NCI-H2029 treated with DMSO at 0.1 percent for 48 hours (cell line): ENCODE measurements at places on chromosomes 1 and 21.

DNA sequence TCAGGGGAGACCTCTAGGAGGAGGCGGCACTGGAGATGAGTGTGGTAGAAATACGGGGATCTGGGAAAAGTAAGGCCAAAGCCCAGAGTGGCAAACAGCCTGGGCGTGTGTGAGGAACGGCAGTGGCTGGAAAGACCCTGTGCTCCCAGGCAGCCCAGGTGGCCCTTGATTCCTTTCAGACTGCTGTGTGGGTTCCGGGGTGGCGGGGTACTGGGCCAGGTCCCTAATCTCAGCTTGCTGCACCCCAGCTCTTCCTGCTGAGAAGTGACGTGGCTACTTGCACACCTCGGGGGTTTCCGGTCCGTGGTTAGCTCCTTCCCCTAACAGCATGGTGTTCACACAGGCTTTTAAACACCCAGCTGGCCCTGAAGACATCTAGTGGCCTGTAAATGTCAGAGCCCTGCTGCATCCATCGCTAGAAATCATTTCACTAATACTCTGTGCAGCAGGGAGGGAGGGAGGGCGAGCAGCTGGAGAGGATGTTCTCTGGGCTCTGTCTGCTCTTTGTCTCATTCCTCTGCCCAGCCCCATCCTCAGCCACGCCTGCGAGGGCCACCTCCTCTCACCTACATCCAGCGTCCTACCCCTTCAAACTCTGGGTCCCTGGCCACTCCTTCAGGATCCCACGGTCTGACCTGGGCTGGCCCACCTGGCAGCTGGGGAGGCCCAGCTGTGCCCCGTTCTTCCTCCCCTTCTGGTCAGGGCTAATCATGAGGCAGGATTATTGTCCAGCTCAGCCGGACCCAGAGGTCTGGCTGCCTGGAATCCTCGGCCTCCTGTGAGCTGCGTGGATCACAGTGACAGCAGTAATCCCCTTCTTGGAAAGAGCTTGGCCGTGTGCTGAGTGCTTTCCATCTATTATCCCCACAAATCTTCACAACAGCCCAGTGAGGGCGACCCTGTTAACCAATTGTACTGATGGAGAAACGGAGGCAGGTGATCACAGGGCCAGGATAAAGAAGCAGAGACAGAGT is 7.2 kb downstream of the ZDHHC18 start:
- DNase-seq, result no peak

DNA sequence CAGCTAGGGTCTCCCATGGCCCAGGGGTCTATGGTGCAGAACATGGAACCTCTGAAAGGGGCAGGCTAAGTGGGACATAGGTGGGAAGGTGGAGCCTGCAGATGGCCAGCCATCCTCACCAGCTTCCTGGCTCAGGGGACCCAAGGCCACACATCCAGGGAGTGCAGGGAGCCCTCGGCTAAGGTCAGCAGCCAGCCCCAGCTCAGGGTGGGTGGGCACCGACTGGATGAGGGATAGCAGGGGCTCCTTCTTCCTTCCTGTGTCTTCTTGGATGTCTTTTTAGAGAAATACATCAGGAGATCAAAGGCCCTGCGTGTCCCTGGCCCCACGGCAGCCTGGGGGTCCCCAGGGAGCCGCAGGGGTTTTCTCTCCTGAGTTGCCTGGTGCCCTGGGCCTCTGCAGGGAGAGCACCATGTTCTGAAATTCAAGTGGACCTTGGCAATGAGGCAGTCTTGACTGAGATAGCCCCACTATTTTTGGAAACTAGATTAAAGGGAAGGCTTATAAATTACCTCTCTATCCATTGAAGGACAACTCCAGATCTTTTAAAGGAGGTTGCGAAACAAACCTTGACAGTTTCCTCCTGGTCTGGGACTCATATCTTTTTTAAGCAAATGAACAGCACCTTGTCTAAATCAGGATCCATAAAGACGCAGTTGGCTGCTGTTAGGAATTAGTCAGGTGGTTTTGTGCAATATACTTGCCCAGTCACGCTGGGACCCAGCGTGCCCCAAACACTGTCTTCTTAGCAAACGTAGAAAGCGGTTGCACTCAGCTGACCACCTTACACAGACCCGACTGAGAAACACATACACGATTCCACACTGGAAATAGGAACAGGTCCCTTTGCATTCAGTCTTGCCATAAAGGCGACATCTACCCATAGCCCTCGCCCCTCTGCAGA is 242.3 kb downstream of the TOMM20 start:
- no peak for DNase-seq

DNA sequence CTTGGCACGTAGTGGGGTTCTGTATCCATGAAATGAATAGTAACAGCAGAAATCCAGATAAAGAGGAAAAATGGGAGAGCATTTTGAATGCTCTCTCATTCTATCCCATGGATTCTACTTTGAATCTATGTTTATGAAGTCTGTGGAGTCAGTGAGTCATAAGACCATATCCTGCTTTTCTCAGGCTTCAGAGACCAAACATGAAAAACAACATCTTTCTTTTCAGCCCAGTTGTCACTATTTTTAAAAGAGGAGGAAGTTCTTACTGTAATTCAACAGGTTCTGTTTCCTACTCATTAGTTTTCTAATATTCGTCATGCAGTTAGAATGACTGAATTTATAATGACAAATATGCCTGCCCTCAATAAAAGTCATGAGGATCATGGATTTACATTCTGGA is 39.4 kb upstream of the CD55 start:
- DNase-seq, result no peak

- DNase-seq, result no peak
These were observed at the start of gene TAS1R2 for GRCh38 chr1:18859560-18859959. TSS of gene TAS1R2 (minus strand) at chr1:18859660. CDS start at chr1:18859660, 0 bp downstream.

GRCh38 chr1:183246436-183246835 is 60.4 kb downstream of the LAMC2 start:
- DNase-seq, result no peak

DNA sequence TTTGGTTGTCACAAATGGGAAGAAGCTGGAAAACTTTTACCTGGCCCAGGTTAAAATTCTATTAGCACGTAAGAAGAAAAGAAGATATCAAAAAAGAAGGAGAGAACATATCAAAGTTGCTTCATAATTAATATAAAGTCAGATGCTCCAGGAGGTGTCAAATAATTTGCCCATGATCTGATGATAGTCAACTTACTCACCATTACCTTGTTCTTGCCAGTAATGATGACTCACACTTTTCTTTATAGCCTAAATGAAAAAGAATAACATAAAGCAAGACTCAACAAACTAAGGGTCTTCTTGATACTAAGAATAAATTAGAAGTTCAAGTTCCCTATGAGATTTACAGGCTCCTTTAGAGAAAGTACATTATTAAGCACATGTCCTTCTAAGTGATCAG is 580.4 kb downstream of the TTLL7 start:
- no peak for DNase-seq

GRCh38 chr1:34332996-34333395 is 156.3 kb downstream of the C1orf94 start:
- DNase-seq, result no peak

GRCh38 chr1:210937846-210938245 is 196.1 kb downstream of the KCNH1 start:
- no peak for DNase-seq

DNA sequence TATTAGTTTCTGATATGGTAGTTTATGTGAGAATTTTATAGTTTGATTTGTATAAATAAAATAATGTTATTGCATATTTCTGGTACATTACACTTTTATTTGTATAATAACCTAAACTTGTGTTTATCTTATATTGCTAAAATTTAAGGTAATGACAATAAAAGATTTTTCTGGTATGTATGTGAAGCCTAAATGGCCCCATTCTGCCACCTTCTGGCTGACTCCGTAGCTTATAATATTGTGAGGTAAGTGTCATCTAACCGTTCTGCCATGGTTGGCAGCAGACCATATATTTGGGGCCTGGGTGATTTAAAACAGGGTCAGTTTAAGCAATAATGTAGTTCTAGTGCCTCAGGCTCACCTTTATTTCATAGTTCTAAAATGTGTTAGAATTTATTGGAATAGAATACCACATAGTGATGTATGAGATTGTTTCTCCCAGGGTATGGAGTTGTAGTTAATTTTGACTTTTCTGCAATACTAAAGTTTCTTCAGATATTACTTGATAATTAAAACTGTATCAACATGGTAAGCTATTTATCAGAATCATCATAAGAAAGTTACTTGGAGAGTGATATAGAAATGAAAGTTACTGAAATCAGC is 21.2 kb upstream of the PRKACB start:
- peak; percentile 43 for DNase-seq

GRCh38 chr1:209883341-209883971 is 54.6 kb upstream of the SYT14 start:
- no peak for DNase-seq

GRCh38 chr1:154878371-154879037 is 8.4 kb upstream of the KCNN3 start:
- no peak for DNase-seq

DNA sequence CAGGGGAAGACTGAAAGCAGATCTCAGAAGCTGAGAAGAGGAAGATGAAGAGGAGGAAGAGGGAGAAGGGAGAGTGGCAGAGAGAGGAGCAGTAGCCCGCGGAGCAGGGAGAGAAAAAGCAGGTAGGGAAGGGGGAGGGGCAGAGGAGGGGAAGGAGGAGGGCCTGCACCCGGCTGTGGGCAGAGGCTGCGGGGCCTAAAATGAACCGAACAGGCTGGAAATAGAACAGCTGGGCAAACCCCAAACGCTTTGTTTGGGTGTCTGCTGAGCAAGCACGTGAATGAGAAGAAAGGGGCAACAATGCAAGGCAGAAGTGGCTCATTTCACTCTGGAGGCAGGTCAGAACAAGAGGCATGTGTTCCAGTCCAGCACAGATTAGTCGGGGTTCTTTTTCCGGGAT is 33.5 kb downstream of the KCNC4 start:
- DNase-seq, result peak; percentile 39

GRCh38 chr1:85445906-85446305 is 19.1 kb downstream of the DDAH1 start:
- no peak for DNase-seq

GRCh38 chr1:94316836-94317789 is 79.7 kb upstream of the ARHGAP29 start:
- no peak for DNase-seq

DNA sequence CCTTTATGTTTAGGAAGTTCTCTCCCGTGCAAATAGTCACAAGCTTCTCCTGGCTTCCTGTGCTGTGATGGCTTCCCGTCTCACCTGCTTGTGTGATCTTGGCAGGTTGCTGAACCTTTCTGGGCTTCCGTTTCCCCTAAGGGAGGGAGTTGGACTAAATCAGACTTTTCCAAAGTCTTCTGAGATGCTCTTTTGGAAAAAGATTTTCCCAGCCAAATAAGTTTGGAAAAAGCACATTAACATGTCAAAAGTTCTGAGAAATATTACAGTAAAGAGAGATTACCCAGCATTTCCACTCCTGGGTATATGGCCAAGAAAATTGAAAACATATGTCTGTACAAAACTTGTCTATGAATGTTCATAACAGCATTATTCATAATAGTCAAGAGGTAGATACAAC is 36.0 kb upstream of the TENT5C start:
- no peak for DNase-seq

DNA sequence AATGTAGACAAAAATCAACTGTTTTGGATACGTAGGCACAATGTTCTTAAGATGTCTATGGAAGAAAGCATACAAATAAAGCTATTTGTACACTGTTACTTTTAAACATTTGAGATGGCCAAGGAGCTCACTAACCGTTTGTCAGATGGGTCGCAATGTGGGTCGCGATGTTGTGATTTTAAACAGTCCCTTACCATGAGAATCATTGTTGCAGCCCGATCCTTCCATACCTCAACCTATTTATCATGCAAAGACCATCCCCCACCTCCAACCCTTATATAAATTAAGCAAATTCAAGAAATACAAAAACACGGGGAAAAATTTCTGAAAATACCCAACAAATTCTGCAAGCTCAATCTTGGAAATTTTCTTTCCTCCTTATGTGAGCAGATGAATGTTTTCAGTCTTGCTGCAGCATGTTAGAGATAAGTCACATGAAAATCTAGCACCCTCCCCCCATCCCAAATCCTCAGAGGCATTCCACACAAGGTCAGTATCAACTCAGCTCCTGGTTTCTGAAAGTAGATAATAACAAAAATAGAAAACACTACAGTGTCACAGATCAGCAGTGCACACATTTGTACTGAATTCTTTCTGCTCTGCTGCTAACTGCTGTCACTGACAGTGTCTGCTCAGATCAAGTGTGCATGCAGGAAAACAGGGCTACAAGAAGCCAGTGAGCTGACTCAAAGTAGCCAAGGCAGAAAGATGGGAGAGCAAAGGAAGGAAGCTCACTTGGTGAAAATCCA is 92.9 kb upstream of the TTC39A start:
- DNase-seq, result no peak

- no peak for DNase-seq
These were observed 38.6 kb upstream of the CPLANE2 start for GRCh38 chr1:16275591-16275990.

GRCh38 chr21:44484498-44485253 is 29.4 kb downstream of the LRRC3 start:
- DNase-seq, result no peak

- no peak for DNase-seq
These were observed 21.8 kb upstream of the COL18A1 start for GRCh38 chr21:45383111-45383614.

- DNase-seq, result no peak
These were observed 19.2 kb downstream of the CD1D start for GRCh38 chr1:158199849-158200248.

- DNase-seq, result no peak
These were observed 153.4 kb downstream of the NRIP1 start for GRCh38 chr21:14911351-14911750.

- DNase-seq, result no peak
These were observed 18.9 kb downstream of the WNT4 start for GRCh38 chr1:22123901-22124404.

GRCh38 chr1:98179151-98179773 is 258.4 kb upstream of the DPYD start:
- DNase-seq, result no peak

GRCh38 chr1:8951231-8951630 is 5.6 kb downstream of the CA6 start:
- no peak for DNase-seq

DNA sequence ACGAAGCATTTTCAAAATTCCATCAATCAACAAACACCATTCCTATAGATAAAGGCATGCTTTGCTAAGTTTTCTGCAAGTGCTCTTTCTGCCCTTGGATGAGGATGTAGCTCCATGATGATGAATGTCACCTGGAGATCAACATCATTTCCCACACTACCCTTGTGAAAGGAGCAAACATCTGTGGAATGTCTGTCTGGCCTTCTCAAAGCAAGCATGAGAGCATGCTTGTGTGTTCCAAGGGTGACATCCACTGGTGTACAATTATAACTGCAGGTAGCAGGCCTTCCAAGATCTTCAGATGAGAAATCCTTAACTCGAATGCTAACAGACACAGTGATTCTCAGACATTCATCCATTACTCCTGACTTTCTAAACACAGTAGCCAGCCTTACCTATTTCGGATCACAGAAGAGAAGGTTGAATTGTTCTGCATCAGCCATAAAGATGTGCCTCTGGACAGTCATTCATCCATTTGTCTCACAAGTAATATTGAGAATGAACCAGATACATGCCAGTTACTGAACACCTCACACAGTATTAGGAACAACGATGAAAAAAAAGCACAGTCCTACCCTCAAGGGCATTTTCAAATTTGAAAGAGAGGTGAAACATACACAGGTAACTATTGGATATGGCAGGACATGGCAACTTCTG is 162.4 kb downstream of the TPR start:
- DNase-seq, result peak; percentile 38
